ENCODE measurements at places on chromosomes 1 and 21. TPM values are rescaled to one million over a fixed set of nuclear protein-coding genes. Genes with fewer than 3 reads are reported as not detected.

DNA sequence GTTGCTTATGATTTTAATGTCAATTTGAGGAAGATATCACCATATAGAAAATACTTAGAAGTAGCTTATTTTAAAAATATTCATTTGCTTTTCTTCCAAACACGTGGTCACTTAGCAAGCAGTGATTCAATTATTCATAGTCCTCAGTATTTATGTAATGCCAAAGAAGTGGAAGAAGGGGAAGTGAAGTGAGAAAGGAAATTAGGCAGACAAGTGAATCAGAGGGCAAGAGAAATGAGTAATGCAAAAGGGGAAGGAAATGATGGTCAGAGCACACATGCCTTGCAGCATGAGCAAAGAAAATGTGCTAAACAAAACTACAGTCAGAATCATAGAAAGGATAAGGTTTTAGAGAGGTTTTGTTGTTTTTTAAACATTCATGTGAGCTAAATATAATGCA is 31.8 kb downstream of the SDCCAG8 start:
- peak; percentile 93 for DNase-seq

DNA sequence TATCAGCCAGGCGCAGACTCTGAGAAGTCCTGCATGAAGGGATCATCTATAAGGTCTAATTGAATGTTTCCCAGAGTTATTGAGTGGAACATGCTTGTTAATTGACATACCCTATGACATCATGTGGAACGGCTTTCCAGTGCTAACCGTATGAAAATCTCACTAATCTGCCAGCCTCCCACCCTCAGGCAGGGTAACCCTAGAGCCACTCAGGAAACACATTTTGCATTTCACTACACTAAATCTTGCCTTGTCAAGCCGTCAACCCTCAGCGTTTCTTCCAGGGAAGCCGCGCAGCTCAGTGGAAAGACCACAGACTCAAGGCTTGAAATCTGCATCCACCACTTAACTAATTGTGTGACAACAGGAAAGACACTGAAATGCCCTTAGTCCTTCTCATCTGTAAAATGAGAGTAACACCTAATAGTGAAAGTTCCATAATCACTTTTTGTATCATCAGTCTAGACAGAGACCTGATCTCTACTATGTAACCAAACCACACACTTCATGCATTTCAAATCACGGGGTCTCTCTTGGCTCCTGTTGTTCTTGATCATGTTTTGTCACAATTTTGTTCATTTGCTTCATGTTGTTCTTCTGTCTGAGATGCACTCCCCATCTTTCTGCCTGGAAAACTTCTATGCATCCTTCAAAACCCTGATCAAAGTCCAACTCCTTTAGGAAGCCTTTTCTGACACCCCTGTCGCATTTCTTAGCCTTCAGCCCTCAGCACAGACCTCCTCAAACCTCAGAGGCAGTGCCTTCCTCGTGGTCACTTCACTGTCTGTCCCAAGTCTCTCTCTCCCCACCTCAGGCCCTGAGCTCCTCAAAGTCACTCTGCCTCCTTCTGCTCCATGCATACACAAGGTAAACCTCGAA is 246.5 kb downstream of the TOMM20 start:
- DNase-seq, result no peak

- DNase-seq, result no peak
Observed at GRCh38 chr1:162284206-162284955, 92.3 kb downstream of the SPATA46 start.

- DNase-seq, result no peak
Observed at GRCh38 chr1:36322041-36322785, 1.2 kb downstream of the EVA1B start.

DNA sequence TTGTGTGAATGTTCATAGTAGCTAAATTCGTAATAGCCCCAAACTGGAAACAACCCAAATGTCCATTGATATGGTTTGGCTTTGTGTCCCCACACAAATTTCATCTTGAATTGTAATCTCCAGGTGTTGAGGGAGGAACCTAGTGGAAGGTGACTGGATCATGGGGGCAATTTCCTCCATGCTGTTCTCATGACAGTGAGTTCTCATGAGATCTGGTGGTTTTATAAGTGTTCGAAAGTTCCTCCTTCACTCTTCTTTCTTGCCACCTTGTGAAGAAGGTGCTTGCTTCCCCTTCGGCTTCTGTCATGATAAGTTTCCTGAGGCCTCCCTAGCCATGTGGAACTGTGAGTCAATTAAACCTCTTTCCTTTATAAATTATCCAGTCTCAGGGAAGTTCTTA is 11.3 kb downstream of the UBE2G2 start:
- no peak for DNase-seq

GRCh38 chr1:11245904-11246719 is 16.2 kb downstream of the MTOR start:
- DNase-seq, result no peak

GRCh38 chr1:53478502-53478818 is 19.3 kb downstream of the DMRTB1 start:
- DNase-seq, result no peak

DNA sequence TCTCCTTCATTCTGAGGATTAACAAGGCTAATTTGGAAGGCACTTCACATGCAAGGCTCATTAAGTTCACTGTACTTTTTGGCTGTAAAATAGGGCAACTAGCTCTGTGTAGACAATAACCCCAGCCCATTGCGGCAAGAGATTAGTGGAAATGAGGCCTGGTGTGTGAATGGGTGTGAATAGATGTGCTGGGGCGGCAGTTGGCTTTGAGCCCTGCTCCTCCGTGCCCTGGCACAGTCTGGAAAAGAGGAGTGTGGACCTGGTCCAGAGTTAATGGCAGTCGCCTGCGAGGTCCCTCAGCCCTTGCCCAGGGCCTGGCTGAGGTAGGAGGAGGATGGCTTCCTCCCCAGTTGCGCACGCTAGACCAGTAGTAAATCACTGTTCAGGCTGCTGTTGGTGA is 4.8 kb downstream of the KISS1 start:
- DNase-seq, result no peak

- DNase-seq, result peak; percentile 65
Observed at GRCh38 chr1:24770881-24771280, 25.6 kb downstream of the CLIC4 start.

- no peak for DNase-seq
Observed at GRCh38 chr1:242629396-242629795, 104.9 kb upstream of the PLD5 start.

DNA sequence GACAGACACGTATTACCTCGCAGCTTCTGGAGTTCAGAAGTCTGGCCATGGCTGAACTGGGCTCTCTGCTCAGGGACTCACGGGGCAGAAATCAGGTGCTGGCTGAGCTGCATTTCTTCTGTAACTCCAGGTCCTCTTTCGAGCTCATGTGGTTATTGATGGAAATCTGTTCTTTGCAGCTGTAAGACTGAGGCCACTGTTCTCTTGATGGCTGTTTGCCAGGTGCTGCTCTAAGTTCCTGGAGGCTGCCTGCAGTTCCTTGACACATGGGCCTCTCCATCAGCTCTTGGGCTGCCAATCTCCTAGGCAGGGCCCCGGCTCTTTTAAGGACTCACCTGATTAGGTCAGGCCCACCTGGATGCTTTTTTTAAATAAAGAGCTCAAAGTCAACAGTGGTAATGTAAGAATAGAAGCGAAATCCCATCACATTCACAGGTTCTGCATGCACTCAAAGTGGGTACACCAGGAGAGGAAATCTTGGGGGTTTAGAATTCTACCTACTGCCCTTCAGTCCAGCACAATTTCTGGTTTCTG is 139.1 kb downstream of the KAZN start:
- DNase-seq, result no peak

GRCh38 chr1:109539676-109540075 is at the start of gene GPR61:
GPR61 (plus strand) TSS chr1:109539872; CDS start chr1:109543023, 3,151 bp downstream.
- DNase-seq, result no peak

GRCh38 chr1:167784876-167785550 is 63.2 kb downstream of the MPZL1 start:
- peak; percentile 30 for DNase-seq

- no peak for DNase-seq
Observed at GRCh38 chr1:217569021-217569420, 61.9 kb downstream of the GPATCH2 start.

GRCh38 chr1:160756849-160757201 is 17.8 kb downstream of the SLAMF7 start:
- DNase-seq, result no peak

- no peak for DNase-seq
Observed at GRCh38 chr1:186066411-186066810, 308.6 kb downstream of the TPR start.

DNA sequence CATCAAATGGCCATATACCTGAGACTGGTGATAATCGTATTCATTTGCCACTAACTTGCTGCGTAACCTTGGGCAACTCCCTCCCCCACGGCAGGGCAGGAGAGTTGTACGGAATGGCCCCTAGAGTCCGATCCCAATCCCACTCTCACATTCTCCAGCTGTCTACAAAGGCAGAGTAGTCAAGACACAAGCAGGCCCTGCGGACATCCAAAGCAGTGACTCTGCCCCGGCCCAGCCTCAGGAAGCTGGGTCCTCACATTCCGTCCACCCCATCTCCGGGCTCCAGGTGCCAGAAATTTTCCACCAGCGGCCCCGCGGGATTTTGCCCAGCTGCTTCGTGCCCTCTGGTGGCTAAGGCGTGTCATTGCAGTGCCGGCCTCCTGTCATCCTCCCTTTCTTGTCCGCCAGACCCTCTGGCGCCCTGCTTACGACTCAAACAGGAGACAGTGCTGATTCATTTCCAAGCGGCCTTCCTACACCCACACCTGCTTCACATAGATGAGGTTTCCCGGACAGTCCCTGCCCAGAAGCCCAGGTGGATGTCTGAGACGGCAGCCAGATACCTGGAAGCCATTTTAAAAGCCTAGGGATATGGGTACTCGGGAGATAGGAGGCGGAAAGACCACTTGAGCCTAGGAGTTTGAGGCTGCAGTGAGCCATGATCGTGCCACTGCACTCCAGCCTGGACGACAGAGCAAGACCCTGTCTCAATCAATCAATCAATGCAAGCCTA is 2.9 kb upstream of the S100A2 start:
- DNase-seq, result peak; percentile 84

DNA sequence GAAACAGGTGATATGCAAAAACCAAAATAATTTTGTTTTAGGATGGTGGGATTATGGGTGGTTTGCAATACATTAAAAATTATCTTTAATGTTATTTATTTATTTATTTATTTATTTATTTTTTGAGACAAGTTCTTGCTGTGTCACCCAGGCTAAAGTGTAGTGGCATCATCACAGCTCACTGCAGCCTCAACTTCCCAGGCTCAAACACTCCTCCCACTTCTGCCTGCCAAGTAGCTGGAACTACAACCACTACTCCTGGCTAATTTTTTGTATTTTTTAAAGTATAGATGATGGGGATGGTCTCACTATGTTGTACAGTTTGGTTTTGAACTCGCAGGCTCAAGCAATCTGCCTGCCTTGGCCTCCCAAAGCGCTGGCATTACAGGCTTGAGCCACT is 6.5 kb upstream of the PYCR2 start:
- DNase-seq, result no peak

GRCh38 chr21:45845063-45845769 is 136.4 kb upstream of the COL6A1 start:
- DNase-seq, result no peak

DNA sequence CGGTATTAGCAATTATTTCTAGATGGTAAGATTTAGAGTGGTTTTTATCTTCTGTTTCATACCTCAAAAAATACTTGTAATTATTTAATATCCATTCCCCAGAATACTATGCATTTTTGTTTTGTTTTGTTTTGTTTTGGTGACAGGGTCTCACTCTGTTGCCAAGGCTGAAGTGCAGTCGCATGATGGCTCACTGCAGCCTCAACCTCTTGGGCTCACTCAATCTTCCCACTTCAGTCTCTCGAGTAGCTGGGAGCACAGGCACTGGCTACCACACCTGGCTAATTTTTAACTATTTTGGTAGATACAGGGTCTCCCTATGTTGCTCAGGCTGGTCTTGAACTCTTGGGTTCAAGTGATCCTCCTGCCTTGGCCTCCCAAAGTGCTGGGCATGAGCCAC is 252.7 kb downstream of the AKT3 start:
- DNase-seq, result peak; percentile 3

DNA sequence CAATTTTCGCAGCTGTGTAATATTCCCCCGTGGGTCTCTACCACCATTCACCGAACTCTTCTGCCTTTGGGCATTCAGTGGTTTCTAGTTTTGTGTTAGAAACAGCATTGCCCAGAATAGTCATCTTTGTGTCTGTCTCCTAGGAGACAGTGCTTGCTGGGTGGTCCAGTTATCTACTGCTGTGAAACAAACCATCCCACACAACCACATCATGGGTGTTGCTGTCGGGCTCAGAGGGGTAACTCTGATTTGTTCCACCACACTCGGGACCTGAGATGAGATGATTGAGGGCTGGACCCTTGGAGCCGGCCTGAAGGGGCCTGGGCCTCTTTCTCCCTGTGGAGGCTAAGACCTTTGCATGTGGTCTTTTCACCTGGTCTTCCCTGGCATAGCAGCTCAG is 427.2 kb upstream of the VAMP3 start:
- no peak for DNase-seq

DNA sequence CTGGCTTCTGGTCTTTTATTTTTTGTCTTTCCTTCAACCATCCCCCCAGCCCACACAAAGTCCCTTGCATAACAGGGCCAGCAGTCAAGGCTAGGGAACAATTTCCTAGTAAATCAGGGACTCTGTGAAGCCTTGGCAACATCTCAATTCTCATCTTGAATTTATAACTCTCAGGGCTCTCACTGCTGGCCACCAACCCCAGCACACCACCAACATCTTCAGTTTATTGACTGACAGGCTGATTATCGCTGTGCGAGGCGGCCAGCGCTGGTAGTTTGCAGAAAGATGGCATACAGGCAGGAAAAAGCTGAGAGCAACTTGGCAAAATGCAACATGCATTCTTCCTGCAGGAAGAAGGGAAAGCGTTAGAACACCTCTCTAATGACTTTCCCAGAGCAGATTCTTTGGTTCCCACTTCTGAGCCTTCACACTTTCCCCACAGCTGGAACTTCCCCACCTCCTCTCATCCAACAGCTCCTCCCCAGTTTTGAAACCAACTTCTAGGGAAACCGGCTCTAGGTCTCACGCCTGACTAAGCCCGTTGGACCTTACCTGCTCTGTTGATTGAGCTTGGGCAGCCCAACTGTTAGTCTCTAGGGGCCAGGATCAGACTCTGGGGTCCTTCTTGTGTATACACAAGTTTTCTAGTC is 26.3 kb upstream of the CSF1 start:
- no peak for DNase-seq

GRCh38 chr1:80987106-80987505 is 813.6 kb upstream of the ADGRL2 start:
- DNase-seq, result no peak

KIF1B gene
- total RNA-seq, result 32.5 TPM

LCA5L gene
- total RNA-seq, result 0.28 TPM

CD1B gene
- total RNA-seq, result not detected

FMO2 gene
- total RNA-seq, result under 0.01 TPM

SOX13 gene
- total RNA-seq, result 0.56 TPM

C1QC gene
- not detected for total RNA-seq

ANKRD65 gene
- total RNA-seq, result not detected

FLG2 gene
- total RNA-seq, result not detected

MAP1LC3C gene
- total RNA-seq, result not detected
